NB4 (cell line): ENCODE measurements at places on chromosomes 6 and 20.

- no peak for DNase-seq
These were observed 169.9 kb downstream of the BCAS1 start for GRCh38 chr20:53900380-53900999.

DNA sequence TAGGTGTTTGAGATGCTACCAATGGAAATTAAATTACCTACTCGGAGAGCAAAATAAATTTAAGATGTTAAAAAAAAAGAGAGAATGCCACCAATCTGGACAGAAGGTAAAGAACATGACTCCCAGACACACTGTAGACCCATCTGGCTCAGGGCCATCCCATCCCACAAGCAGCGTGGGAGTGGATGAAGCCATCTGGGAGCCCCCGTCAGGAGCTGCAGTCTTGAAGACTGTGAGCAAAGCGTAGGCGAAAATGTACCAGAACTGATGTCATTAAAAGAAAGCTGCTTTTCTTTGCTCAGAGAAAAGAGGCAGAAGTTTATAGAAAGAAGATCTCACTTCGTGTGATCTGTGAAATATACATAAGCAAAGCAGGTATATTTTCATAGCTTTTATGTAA, 815.7 kb downstream of the QKI start:
- no peak for DNase-seq

DNA sequence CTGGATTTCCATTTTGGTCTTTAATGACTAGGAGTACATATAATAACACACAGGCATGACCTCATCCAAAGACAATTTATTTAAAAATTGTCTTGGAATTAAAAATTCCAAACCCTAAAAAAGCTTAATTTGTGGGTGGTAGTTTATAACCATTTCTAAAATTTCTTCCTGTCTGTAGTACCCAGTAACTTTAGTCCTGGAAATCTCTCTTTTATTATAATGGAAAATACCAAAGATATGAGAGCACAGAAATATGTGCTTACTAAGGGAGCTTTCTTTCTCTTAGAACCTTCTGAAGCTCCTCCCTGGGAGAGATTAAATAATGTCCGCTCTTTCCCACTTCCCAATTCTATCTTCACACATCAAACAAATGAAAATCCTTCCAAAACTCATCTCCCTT, 70.5 kb upstream of the PRL start:
- DNase-seq, result no peak

- no peak for DNase-seq
These were observed 179.1 kb upstream of the EYA4 start for GRCh38 chr6:133062077-133062476.

GRCh38 chr6:86682297-86682696, 255.0 kb upstream of the HTR1E start:
- DNase-seq, result no peak
